ENCODE measurements at places on chromosomes 16 and 17.

- no peak for DNase-seq
Observed at GRCh38 chr17:4849011-4849536, 15.9 kb downstream of the MINK1 start.

DNA sequence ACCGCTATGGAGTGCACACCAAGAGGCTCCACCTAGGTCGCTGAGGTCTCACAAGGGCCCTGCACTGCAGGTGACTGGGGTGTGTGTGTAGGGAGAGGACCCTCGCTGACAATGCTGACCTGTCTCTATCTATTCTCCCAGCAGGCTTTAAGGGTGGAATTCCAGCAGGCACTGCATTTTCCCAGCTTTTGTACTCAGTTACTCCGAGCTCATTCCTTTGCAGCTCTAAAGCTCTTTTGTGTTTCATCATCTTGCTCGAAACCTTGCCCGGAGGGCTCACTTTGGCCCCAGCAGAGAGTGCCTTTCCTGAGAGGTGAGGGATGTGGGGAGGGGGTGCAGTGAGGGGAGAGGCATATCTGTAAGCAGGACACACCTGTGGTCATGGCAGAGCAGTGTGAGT lies 39.3 kb downstream of the SMPD3 start:
- DNase-seq, result no peak

GRCh38 chr17:18008496-18009268 lies 30.3 kb downstream of the ATPAF2 start:
- DNase-seq, result no peak

DNA sequence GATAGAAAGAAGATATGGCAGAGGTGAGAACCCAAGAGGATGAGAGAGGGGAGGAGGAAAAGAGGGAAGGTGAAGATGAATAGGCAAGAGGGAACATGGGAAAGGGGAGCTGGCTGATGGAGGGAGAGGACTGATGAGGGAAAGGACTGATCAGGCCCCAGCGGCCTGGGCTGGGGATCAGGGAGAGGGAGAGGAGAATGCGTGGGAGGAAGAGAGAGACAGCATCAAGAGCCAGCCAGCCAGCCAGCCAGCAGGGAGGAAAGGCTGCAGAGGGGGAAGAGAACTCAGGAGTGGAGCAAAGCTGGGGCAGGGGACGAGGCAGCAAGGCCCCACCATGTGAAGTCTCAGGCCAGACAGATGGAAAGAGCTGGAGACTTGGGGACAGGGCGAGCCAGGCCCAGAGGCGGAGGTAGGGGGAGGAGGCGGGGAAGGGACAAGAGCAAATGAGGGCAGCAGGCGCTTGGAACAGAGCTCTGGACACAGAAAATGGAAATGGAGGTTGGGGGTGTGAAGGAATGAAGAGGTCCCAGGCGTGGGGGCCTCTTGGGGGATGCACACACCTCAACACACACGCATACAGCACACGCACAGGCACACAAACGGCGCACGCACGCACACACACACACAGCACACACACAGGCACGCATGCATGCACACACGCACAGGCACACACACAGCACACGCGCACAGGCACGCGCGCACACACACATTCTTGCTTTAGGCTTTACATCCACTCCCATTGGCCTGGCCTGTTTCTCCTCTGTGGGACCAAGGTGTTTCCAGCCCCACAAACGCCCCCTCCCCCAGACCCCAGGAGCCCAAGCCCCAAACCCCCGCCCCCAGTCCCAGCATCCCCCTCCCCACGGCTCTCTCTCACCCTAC lies 12.3 kb downstream of the DLG4 start:
- no peak for DNase-seq

GRCh38 chr17:79702034-79702433 lies 28.7 kb upstream of the ENPP7 start:
- no peak for DNase-seq

DNA sequence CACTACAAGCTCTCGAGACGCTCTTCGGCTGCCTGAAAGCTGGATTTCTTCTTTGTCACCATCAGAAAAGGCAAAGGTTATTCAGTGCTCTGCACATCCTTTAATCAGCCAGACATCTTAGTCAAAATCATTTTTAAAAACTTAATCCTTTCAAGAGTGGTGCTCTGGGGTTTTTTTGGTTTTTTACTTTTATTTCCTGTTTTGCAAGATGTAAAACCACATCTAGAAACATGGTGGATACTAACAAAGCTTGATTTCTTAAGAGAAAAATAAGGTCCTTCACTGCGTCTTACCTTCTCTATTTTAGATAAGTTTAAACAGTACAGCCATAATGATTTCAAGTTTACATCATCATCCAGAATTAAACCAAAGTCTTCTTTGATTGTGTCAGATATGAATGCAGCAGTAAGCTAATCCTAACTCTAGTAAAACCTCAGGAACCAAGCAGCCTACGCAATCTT lies 6.3 kb downstream of the ANKRD11 start:
- DNase-seq, result no peak

Data from activated CD8-positive, alpha-beta memory T cell treated with anti-CD3 and anti-CD28 coated beads, Interleukin-2, amount 50 U/mL, for 4 hours (primary cell).